ENCODE measurements at places on chromosomes 6 and 20.

DNA sequence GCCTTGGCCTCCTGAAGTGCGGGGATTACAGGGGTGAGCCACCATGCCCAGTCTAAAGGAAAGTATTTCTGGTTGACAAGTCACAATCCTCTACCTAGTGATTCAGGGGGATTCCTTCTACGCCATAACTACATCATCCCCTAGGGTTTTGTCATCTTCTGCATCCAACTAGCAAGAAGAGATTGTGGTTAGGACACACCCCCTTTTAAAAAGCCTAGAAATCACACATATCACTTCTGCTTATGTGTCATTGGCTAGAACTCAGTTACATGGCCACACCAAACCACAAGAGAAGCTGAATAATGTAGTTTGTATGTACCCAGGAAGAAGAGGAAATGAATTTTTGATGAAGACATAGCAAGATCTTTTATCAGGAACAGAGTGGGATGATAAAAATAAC lies 14.7 kb upstream of the CHD6 start:
- no peak overlapping the region for H3K4me3 ChIP-seq
- H3K4me1 ChIP-seq = no peaks in the 10 kb centered on the region
- DNase-seq = no peak
- H3K27me3 ChIP-seq = peaks cover 15% of the 10 kb centered on the region
- no peak overlapping the region for H3K27ac ChIP-seq

GRCh38 chr20:9068841-9069663 lies at the start of gene PLCB4:
Gene PLCB4 (plus strand): TSS chr20:9069087. CDS start chr20:9307815, 238,728 bp downstream.
- H3K36me3 ChIP-seq = no peaks in the 10 kb centered on the region
- peak within 1 kb of the TSS; percentile 95 for H3K27ac ChIP-seq
- peak within 1 kb of the TSS; percentile 94 for H3K4me3 ChIP-seq

DNA sequence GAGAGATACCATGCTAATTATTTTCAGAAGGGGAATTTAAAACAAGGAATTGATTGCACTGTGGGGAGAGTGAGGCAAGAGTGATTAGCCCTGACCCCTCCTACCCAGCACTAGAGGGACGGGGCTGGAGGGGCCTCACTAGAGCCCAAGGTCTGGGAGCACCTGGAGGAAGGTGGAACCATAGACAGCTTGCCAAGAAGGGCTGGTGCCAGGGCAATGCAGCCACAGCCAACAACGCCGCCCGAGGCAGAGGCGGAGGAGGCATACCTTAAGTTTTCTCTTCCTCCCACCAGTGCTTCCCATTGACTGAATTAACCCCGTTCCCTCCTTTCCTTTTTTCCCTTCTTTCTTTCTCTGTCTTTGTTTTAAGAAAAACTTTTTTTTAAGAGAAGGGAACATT lies 40.0 kb downstream of the IYD start:
- H3K27ac ChIP-seq = no peak overlapping the region
- no peaks in the 10 kb centered on the region for H3K36me3 ChIP-seq
- no peak for DNase-seq
- no peak overlapping the region for H3K4me3 ChIP-seq
- peaks cover 31% of the 10 kb centered on the region for H3K4me1 ChIP-seq

GRCh38 chr6:38364775-38365174 lies 275.0 kb downstream of the BTBD9 start:
- no peaks in the 10 kb centered on the region for H3K36me3 ChIP-seq
- no peak overlapping the region for H3K27ac ChIP-seq
- peaks cover 21% of the 10 kb centered on the region for H3K4me1 ChIP-seq
- no peak overlapping the region for H3K4me3 ChIP-seq
- no peak for DNase-seq

GRCh38 chr20:62979876-62980373 lies 26.8 kb downstream of the BHLHE23 start:
- H3K4me3 ChIP-seq = no peak overlapping the region
- no peaks in the 10 kb centered on the region for H3K4me1 ChIP-seq
- H3K36me3 ChIP-seq = no peaks in the 10 kb centered on the region
- H3K27ac ChIP-seq = no peak overlapping the region

GRCh38 chr6:72636215-72636614 lies 14.4 kb downstream of the KCNQ5 start:
- H3K27ac ChIP-seq = no peak overlapping the region
- no peak overlapping the region for H3K4me3 ChIP-seq
- no peak for DNase-seq
- H3K36me3 ChIP-seq = no peaks in the 10 kb centered on the region

GRCh38 chr6:106519460-106520394 lies 109.6 kb downstream of the RTN4IP1 start:
- H3K4me1 ChIP-seq = no peaks in the 10 kb centered on the region
- H3K36me3 ChIP-seq = no peaks in the 10 kb centered on the region
- no peak overlapping the region for H3K4me3 ChIP-seq

DNA sequence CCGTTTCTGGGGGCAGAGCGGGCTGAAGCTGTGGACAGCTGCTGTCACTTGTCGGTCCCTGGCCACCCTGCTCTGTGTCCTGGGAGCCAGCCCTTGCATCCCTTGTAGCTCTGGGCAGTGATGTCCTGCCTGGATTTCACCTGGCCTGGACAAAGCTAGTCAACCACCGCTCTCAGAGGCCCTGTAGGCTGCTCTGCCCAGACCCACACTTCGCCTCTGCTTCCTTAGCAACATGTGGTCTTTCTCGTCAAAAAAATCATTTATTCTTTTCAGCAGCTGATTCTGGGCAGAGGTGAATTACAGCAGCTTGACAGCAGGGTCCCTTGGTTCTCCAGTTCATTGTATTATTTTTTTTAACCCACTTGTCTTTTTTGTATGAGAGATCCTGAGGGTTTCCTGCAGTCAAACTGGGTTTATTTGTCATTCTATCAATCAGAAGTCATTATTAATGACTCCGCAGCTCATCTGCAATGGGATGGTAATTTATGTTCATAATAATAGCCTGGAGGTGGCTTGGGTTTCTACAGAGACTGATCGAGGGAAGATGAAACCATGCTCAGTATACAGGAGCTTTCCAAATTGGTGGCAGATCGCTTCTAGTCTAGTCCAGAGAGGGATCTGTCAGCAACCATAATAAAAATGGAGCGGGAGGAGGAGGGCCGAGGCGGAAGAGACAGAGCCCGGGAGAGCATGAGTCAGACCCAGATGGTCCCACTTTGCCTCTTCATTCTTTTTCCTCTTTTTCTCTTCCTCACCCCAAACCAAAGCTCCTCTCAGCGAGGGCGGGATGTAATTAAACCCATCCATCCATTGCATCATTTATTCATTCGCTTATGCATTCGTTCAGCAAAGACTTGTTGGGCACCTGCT lies 22.4 kb downstream of the EDN3 start:
- no peak overlapping the region for H3K27ac ChIP-seq
- no peak overlapping the region for H3K4me3 ChIP-seq
- no peaks in the 10 kb centered on the region for H3K4me1 ChIP-seq
- DNase-seq = no peak

DNA sequence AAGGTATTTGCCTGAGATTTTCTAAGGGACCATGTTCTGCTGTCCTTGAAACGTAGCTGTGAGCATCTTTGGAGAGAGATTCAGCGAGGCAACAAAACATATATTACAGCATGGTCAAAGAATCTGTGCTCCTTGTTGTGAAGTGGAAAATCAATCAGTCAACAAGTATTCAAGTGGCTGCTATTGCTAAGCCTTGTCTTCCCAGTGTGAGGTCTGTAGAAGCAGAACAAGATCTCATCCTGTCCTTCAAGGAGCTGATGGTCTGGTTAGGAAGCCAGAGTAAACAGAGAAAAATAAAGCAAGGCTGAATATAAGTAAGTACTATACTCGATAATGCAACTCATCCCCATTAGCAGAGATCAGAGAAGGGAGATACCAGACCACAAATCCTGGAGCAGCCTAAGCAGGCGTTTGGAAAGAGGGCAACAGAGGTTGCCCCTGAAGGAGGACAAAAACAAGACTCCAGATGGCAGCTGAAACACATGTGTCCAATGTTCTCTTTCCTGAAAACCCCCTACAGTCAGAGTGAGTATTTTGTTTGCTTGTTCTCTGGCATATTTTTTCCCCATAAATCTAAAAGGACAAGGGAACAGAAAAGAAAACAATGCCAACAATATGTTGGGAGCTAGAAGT lies 392.0 kb downstream of the SYNE1 start:
- H3K4me1 ChIP-seq = peaks cover 71% of the 10 kb centered on the region
- peaks cover 62% of the 10 kb centered on the region for H3K36me3 ChIP-seq
- peak overlapping the region; percentile 85 for H3K27ac ChIP-seq
- no peak for DNase-seq

GRCh38 chr6:106586815-106587415 lies 42.4 kb downstream of the RTN4IP1 start:
- H3K4me3 ChIP-seq = no peak overlapping the region
- DNase-seq = no peak
- peaks cover 69% of the 10 kb centered on the region for H3K36me3 ChIP-seq
- H3K4me1 ChIP-seq = peaks cover 11% of the 10 kb centered on the region

- H3K36me3 ChIP-seq = no peaks in the 10 kb centered on the region
- H3K27me3 ChIP-seq = no peaks in the 10 kb centered on the region
- DNase-seq = no peak
- no peaks in the 10 kb centered on the region for H3K4me1 ChIP-seq
- no peak overlapping the region for H3K27ac ChIP-seq
- no peak overlapping the region for H3K4me3 ChIP-seq
Measured at GRCh38 chr20:6623989-6624388, 143.5 kb upstream of the BMP2 start.

- H3K36me3 ChIP-seq = no peaks in the 10 kb centered on the region
- H3K4me1 ChIP-seq = no peaks in the 10 kb centered on the region
- no peak overlapping the region for H3K27ac ChIP-seq
- DNase-seq = no peak
Measured at GRCh38 chr6:9982215-9982614, 432.7 kb downstream of the TFAP2A start.

GRCh38 chr20:25584905-25585704 lies at the start of gene NINL:
Gene NINL (minus strand): TSS chr20:25585531. CDS start chr20:25526587, 58,944 bp downstream.
- peak within 1 kb of the TSS; percentile 23 for H3K27ac ChIP-seq
- peaks cover 48% of the 10 kb centered on the region for H3K27me3 ChIP-seq
- peaks cover 12% of the 10 kb centered on the region for H3K4me1 ChIP-seq

- no peaks in the 10 kb centered on the region for H3K36me3 ChIP-seq
- no peaks in the 10 kb centered on the region for H3K27me3 ChIP-seq
- H3K27ac ChIP-seq = no peak overlapping the region
- DNase-seq = no peak
Measured at GRCh38 chr6:97701801-97702200, 418.8 kb upstream of the MMS22L start.

- peaks cover 55% of the 10 kb centered on the region for H3K4me1 ChIP-seq
- no peak for DNase-seq
- no peak overlapping the region for H3K4me3 ChIP-seq
- no peak overlapping the region for H3K27ac ChIP-seq
Measured at GRCh38 chr20:35637276-35637675, 21.6 kb downstream of the SPAG4 start.

GRCh38 chr6:75090576-75090975 lies 115.3 kb downstream of the COL12A1 start:
- peaks cover 8% of the 10 kb centered on the region for H3K36me3 ChIP-seq
- peaks cover under 1% of the 10 kb centered on the region for H3K27me3 ChIP-seq
- H3K4me3 ChIP-seq = no peak overlapping the region

DNA sequence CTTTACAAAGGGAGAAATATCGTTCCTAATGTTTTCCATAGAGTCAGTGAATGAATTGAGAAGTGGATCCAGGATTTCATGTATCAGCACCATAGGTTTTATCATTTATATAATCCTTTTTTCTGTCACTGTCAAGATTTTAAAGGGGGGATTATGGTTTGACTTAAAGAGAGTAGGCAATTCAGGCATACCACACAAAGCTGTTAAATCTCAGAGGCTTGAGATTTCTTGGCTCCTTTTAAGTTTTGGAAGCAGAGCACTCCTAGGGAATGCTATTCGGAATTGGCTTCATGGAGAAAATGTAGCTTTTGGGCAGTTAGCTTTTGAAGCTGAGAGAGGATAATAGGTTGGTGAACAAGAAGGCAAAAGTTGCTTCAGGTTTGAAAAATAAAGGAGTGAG lies 274.7 kb downstream of the SOX4 start:
- H3K4me1 ChIP-seq = peaks cover 2% of the 10 kb centered on the region
- H3K27ac ChIP-seq = no peak overlapping the region
- no peaks in the 10 kb centered on the region for H3K27me3 ChIP-seq
- no peak overlapping the region for H3K4me3 ChIP-seq
- DNase-seq = no peak

DNA sequence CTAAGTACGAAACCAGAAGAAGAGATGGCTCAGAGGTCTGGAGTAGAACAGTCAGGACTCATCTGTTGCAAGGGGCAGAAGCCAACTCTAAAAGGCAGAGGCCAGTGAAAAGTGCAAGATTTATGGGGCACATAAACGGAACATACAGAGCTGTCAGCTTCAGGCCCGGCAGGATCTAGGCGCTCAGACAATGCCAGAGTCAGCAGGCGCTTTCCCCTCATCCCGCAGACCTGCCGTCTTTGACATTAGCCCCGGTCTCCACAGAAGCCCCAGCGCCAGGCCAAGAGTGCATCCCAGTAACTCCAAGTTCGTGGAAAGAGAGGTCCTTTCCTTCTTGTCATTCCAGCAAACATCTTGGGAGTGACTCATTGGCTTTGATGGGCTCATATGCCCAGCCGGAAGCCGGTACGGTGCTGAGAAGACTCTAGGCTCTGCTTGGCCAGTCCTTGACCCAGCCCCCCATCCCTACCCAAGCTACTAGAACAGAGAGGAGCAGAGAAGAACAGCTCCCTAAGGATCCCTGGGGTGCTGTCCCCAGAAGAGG lies 260.9 kb downstream of the TAF4 start:
- H3K4me1 ChIP-seq = peaks cover 5% of the 10 kb centered on the region
- no peaks in the 10 kb centered on the region for H3K36me3 ChIP-seq
- H3K4me3 ChIP-seq = no peak overlapping the region
- peak; percentile 2 for DNase-seq
- H3K27me3 ChIP-seq = peaks cover 99% of the 10 kb centered on the region

- no peaks in the 10 kb centered on the region for H3K27me3 ChIP-seq
- DNase-seq = no peak
- H3K36me3 ChIP-seq = no peaks in the 10 kb centered on the region
- no peak overlapping the region for H3K27ac ChIP-seq
- no peaks in the 10 kb centered on the region for H3K4me1 ChIP-seq
- H3K4me3 ChIP-seq = no peak overlapping the region
Measured at GRCh38 chr6:110833831-110834230, 18.6 kb upstream of the CDK19 start.

DNA sequence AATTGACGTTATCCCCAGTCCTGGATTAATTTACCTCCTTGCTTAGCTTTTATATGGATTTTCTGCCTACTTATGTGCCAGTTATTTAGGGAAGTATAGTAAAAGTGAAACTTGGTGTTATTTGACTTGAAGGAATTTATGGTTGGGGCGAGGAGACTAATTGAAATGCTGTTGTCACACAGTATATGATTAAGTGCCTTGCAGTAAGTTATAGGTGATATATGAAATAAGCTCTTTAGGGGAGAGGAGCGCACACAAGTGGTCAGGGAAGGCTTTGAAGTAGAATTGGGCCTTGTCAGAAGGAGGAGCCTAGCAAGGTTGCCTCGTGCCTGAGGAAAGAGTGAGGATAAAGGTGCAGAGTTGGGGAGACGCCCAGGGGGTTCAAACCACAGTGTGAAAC lies 20.5 kb downstream of the NCOA7 start:
- H3K4me3 ChIP-seq = no peak overlapping the region
- peaks cover 56% of the 10 kb centered on the region for H3K4me1 ChIP-seq
- peak overlapping the region; percentile 65 for H3K27ac ChIP-seq
- H3K27me3 ChIP-seq = no peaks in the 10 kb centered on the region

GRCh38 chr6:93424303-93425064 lies 5.1 kb upstream of the EPHA7 start:
- H3K36me3 ChIP-seq = no peaks in the 10 kb centered on the region
- H3K27ac ChIP-seq = no peak overlapping the region
- H3K4me1 ChIP-seq = peaks cover 9% of the 10 kb centered on the region
- H3K4me3 ChIP-seq = no peak overlapping the region
- no peak for DNase-seq

All from left ventricle myocardium inferior (tissue), 1 donor.